ENCODE measurements at places on chromosomes 4 and X.

DNA sequence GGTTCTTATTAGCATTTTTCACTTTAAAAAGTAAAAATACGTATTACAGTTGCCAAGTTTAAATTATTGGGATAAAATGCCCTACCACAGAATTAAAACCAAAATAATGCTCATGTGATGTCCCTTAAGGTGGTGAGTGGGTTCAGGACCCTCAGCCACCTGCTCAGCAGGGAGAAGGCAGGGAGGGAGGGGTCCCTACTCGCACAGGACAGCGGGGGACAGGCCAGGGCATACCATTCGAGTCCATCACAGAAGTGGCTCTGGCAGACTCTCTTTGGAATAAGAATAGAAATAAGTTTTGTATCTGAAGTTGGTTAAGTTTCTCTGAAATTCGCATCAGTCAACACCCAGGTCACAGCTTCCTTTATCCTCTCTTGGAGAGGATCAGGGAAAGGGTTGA lies 37.7 kb downstream of the NOP14 start:
- DNase-seq: no peak

- DNase-seq: no peak
Observed at GRCh38 chr4:67624939-67625338, 66.4 kb downstream of the STAP1 start.

DNA sequence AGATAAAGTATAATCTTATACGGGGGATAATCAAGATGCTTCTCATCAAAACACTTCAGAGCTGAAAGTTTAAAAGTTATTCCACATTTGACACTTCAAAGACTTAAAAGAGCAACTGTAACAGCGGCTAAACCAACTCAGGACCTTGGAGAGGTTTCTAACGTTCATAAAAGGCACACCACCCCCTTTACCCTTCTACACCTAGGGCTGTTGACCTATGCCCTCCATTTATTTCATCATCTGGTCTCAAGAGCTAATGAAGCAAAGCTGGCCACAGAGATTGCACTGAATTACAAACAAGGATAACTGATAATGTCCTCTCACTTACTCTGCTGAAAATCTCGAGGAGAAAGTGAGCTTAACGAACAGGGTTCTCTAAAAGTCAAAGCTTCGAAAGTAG lies 1.1 kb upstream of the RPS6KA6 start:
- DNase-seq: no peak

GRCh38 chr4:19329077-19329476 lies 922.6 kb upstream of the SLIT2 start:
- no peak for DNase-seq

DNA sequence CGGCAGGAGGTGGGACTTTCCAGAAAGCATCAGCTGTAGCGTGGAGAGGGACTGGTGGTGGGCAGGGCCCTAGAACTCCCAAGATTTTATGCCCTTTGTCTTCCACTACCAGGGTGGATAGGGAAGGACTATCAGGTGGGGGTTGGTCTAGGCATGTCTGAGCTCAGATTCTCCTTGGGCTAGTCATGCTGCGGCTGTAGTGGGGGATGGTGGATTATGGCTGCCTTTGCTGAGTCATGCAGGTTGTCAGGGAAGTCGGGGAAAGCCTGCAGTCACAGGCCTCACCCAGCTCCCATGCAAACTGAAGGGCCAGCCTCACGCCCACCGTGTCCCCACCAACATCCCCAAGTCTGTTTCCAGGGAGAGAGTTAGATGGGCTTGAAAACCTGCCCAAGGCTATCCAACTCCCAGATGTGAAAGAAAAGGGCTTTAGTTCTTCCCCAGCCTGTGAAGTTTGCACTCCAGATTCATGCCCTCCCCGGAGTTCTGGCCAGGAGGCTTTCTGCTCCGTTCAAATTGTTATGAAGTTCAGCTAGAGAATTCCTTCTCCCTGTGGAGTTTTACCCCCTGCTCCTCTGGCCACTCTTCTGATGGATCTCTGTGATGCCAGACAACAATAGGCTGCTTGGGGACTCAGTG lies 13.4 kb upstream of the MEPE start:
- DNase-seq: no peak

DNA sequence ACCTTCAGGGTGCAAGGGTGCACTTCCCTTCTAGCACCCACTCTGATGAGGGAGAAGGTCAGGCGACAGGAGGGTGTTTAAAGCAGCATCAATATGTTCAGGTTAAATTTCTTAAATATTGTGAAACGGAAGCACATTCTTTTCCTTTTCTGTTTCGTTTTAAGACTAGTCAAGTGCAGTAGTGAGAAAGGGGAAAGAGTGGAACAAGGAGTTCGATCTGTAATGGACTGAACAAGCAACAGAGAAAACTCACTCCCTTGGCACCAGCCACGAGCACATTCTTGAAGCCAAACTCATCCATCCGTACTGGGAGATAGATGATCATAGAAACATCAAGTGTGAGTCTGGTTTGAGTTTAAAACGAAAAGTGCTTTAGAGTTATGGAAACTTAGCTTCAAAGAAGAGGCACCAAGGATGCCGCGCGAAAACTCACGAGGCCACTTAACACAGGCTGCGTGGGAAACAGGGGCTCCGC lies 815 bp downstream of the FAM53A start:
- peak; percentile 57 for DNase-seq

- DNase-seq: no peak
Observed at GRCh38 chrX:150607201-150607600, 38.8 kb downstream of the MTM1 start.

- DNase-seq: no peak
Observed at GRCh38 chr4:142713282-142714030, 132.6 kb downstream of the INPP4B start.

DNA sequence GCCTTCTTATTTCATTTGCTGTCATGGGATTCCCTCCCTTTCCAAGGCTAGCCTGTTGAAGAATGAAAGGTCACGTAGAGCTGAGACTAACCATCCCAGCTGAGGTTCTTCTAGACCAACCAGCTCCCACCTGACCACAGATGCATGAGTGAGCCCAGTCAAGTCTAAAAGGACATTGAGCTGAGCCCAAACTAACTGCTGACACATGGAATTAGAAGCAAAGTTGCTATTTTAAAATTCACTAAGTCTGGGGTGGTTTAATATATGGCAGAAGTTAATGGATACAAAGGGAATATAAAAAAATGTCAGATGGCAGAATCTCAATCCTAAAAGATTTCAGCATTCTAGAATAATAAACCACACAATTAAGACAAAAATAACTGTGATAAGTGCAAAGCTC lies 118.9 kb upstream of the RASGEF1B start:
- DNase-seq: no peak

DNA sequence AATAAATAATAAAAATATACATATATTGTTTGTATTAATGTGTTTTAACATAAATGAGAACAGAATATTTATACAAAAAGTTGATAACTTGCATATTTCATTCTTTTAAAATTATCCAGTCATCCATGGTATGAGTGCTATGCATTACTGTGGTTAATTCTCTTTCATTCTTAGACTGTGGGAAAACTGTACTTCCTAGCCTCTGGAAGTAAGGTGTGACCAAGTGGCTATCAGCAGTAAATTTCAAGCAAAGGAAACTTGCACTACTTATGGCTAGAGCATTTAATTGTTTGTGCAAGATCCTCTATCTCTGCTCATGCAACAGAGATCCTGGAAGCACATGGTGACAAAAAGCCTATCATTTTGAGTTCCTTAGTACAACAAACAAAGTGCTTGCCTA lies 1054.5 kb upstream of the PABPC4L start:
- no peak for DNase-seq

- DNase-seq: no peak
Observed at GRCh38 chr4:140109737-140110136, 44.2 kb downstream of the MAML3 start.

DNA sequence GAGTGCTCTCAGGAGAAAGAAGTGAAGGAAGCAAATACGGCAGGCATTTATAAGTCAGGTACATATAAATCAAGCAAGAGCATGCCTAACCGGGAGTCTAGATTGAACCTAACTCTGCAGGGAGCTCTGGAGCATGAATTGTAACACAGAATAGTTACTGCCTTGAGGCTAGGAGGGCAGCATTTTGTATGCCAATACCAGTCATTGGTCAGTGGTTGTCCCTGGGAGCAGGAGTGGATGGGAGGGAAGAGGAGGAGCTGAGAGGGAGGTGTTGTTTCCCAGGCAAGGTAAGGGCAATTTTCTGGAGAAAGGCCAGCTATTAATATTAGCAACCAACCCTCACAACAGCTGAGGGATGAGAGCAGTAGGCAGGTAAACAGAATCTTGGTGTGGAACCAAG lies 224.7 kb upstream of the DCAF8L1 start:
- no peak for DNase-seq

DNA sequence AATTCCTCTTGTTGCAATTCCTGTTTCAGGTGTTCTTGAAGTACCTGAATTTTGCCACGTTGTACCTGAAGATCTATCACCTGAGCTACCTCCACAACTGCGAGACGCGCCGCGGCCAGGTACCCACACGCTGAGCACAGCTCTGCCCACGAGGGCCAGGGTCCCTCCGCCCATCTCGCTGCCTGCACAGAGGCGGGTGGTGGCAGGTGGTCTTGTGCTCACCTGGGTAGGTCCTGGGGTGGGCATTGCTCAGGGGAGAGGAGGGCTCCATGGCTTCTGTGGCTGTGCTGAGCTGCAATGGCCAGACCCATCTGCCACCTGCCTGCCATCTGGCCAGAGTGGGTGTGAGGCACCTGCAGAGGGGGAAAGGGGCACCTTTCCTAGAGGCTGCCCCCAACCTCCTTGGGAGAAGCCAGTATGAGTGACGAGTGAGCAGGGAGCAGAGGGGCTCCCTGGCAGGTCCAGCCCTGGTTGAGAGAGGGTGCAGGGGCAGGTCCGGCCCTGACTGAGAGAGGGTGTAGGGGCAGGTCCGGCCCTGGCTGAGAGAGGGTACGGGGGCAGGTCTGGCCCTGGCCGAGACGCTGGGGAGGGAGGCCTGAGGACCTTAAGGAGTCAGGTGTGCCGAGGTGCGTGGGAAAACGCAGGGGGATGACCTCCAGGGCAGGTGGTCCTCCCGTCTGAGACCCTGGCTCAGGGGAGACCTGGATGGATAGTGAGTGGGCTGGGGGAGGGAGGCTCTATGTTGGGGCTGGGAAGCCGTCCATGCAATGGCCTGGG lies 10.7 kb downstream of the PDE6B start:
- DNase-seq: no peak

- DNase-seq: no peak
Observed at GRCh38 chrX:136468391-136469103, 19.2 kb upstream of the BRS3 start.

DNA sequence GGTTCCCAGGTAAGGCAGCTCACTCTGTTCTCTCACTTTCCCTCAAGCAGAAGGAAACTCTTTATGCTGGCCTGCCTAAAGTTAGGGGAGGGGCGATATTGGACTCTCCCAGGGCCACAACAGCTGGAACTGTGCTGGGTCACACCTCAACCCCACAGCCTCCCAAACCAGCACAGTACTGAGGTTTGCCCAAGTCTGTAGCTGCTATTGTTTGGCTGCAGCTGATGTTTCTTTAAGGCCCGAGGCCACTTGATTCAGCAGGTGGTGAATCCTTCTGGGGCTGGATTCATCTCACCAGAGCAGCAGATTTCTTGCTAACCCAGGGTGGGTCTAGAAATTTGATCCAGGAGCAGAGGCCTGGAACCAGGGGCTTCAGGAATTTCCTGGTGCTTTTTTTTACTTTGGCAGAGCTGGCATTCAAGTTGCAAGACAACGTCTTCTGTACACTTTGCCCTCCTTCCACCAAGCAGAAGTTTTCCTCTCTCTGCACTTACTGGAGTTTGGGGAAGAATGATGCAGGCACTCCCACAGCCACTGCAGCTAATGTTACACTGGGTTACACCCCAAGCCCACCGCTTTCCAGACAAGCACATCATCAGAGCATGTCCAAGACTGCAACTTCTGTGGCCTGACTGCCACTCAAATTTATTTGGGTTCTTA lies 544.7 kb upstream of the NDST4 start:
- no peak for DNase-seq

DNA sequence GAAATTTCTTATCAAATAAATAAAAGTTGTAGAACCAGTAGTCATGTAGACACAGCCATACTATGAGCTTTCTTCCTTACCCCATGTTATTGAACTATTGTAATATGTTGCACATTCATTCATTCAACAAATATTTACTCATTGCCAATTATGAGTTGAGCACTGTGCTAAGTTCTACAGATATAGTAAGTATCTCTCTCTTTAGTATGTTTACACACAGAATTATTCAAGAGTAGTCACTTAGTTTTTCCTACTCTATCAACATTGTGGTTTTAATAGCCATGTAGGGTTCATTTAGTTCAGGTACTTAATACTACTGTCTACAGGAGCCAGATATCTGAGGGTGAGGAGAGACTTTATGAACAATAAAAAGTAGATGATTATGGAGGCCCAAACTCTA lies 86.2 kb downstream of the TEX13A start:
- DNase-seq: no peak

DNA sequence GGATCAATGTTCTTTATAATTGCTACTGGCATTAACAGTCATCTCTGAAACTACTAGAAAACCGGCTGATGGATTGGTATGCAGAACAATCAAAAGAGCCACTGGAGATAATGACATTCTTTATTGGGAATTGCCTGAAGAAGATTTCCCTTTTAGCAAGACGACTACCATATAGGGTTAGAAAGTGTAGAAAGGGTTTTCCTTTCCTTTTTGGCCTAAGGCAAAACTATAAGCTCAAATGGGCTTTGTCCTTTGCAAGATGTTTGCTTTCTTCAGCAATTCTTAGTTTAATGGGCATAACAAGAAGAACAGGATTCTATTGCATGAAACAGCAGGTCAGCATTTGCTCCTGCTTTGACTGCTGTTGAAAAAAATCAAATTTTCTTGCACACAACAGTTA lies 214.2 kb upstream of the PCDH10 start:
- no peak for DNase-seq

GRCh38 chrX:15269618-15270521 lies at the start of gene ASB9:
Gene ASB9, minus strand, starts transcription at chrX:15270083. Its CDS starts 209 bp downstream, at chrX:15269874.
- no peak for DNase-seq

DNA sequence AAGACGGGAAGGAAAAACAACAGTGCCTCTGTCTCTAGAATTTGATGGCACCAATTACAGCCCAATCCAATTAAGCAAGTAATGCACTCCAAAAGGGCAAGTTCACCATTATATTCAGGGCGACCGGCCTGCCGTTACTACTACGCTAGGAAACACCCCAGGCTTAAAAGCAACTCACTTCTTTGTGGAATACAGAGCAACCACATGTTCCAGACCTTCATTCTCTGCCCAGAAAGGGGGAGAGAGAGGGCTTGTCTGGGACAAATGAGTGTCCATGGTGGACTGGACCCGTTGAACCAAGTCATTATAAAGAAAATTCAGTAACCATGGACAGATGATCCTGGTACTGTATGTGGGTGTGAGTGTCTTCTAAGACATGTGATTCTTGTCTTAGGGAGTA lies 1.6 kb downstream of the KDR start:
- no peak for DNase-seq
